ENCODE measurements at places on chromosomes 16 and 17.

GRCh38 chr17:43608313-43608712, 53.4 kb downstream of the MEOX1 start:
- peak; percentile 8 for DNase-seq

- DNase-seq: no peak
These were observed 232.7 kb upstream of the CDH5 start for GRCh38 chr16:66133643-66134338.

GRCh38 chr17:7747635-7748071, 30.1 kb downstream of the DNAH2 start:
- no peak for DNase-seq

DNA sequence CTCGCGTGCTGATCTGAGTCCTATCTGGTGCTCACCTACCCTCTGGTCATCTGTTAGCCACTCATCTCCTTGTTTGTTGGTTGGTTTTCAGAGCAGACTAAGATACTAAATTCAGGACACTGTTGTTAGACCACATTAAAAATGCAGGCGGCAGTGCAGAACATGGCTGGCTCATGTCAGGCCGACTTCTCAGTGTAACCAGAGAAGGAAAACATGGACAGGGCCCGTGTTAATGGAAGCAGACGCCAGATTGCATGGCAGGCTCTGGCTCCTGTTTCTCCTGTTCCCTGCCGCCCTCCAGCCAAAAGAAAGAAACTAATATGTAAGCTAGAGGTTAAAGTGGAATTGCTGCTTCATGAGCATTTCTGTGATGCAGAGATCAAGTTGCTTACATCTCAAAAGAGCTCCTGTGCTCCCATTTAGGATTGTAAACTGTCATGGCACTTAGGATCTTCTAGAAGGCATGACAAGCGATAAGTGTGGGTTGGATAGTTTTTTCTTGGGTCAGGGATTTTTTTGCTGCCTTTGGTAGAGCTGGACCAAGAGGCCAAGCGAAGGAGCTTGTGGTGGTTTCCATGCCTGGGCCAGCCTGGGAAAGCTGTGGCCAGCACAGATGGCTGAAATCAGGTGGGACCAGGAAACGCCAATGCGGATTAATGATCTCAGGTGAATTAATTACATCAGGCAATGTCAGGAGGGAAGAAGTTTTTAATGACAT, 56.1 kb downstream of the YPEL2 start:
- no peak for DNase-seq

DNA sequence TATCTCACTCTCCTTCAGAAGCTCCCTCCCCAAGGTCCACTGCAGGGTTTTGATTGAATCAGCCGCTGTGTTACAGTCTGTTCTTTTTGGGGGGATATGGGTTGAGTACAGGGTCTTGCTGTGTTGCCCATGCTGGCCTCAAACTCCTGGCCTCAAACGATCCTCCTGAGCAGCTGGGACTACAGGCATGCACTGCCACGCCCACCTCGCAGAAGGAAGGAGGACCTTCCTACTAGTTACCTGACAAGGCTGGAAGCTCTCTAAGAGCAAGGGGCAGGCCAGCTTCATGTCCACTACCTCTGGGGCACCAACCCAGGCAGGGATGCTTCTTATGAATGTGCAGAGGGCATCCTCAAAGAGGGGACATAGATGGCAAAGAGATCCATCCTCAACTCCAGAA, 1.9 kb upstream of the MMP28 start:
- no peak for DNase-seq

GRCh38 chr17:32904891-32905290, 23.1 kb upstream of the TMEM98 start:
- no peak for DNase-seq

DNA sequence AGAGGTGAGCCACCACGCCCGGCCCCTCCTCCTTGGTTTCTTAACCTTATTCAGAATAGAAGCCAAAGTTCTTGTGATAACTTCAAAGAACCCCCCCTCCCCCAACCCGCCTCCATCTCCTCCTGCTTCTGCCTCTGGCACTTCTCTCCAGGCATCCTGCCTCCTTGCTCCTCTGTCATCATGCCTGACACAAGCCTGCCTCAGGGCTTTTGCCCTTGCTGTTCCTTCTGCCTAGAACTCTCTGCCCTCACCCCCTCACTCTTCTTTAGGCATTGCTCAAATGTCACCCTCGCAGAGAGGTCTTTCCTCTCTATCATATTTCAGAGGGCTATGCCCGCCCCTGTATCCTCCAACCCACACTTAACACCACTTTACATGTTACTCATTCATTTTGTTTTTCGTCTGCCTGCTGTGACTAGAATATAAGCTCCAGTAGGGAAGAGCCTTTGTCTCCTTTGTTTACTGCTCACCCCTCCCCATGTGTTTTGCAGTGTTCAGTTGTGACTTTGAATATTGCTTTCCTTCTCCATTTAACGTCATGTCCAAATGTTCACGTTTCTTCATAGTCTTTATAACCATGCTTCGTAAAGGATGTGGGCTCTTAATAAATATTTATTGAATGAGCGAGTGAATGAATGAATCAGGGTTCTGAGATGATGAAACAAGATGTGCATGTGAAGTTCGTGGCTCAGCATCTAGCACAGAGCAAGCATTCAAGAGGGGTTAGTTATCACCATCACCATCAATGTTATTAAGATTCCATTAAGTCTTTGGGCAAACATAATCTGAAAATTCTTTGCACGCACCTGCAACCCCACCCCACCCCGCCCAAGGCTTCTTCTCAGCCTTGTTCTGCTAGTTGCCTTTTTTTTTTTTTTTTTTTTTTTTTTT, 186.2 kb upstream of the WSCD1 start:
- DNase-seq: no peak

DNA sequence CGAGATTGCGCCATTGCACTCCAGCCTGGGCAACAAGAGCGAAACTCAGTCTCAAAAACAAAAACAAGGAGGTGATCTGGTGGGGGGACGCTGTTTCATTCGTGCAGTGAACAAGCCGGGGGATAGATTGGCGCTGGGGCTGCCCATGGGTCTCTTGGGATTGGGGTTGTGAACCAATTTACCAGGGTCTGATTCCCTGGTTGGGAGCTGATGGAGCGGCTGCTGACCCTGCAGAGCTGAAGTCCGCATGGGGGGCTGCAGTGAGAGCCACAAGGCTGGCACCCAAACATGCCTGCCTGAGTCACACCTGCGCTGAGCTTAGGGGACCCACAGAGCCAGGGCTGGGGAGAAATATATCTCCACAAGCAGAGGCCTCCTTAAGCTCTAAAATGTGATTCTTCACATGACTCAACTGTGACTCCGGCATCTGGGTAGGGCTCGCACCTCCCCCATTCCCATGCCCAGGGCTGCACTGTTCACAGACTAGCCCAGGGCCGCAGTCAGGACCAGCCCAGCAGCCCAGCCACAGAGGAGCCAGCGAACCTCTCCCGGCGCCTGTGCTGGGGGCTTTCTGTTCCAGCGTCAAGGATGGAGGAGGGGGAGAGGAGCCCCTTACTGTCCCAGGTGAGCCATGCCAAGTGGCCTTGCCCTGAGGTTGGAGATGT, 5.0 kb downstream of the TSPAN10 start:
- DNase-seq: no peak

GRCh38 chr16:89322321-89323119, 105.0 kb downstream of the ZNF778 start:
- DNase-seq: no peak

- no peak for DNase-seq
These were observed 31.8 kb upstream of the NSRP1 start for GRCh38 chr17:30084788-30085187.

GRCh38 chr16:2238150-2238837, 2.0 kb downstream of the DNASE1L2 start:
- no peak for DNase-seq

- no peak for DNase-seq
These were observed 59.8 kb upstream of the SMIM36 start for GRCh38 chr17:55571095-55571494.

DNA sequence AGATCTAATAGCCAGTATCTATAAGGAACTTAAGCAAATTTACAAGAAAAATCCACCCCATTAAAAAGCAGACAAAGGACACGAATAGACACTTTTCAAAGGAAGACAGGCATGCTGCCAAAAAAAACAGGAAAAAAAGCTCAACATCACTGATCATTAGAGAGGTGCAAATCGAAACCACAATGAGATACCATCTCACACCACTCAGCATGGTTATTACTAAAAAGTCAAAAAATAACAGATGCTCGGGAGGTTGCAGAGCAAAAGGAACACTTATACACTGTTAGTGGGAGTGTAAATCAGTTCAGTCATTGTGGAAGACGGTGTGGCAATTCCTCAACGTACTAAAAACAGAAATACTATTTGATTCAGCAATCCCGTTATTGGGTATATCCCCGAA, 9.6 kb downstream of the STX8 start:
- DNase-seq: no peak

- no peak for DNase-seq
These were observed 28.1 kb downstream of the WFDC1 start for GRCh38 chr16:84322749-84323148.

DNA sequence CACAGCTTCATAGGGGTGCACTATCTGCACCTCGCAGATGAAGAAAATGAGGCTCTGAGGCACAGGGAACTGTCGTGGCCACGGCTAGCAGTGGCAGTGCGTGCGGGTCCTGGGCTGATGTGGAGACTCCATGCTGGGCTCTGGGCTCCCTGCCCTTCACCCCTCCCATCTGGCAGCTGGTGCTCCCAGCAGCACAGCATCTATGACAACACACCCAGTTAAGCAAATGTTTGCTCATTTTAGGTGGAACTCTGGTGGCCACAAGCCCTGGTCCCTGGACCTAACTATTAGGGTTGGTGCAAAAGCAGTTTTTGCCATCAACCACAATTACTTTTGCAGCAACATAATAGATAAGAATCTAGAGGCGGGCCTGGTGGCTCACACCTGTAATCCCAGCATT, 30.9 kb downstream of the IFT140 start:
- DNase-seq: no peak

GRCh38 chr17:44919885-44920564, 4.7 kb upstream of the GFAP start:
- peak; percentile 62 for DNase-seq

DNA sequence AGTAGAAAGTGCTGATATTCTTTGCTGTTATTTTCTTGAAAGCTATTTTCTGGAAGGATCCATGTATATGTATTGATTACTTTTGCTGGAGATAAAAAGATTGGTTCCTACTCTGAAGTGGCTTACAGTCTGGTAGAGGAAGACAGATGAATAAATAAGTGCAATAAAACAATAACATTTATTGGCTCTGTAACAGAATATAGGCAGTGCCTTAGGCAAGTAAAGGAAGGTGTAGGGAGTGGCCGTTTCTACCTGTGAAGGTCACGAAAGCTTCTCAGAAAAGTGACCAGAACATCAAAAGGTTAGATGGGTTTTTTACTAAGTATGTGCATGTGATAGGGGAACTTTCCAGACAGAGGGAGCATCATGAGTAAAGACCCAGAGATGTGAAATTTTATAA, 43.1 kb downstream of the COX10 start:
- no peak for DNase-seq

GRCh38 chr16:83934684-83934977, 18.4 kb upstream of the OSGIN1 start:
- DNase-seq: no peak

DNA sequence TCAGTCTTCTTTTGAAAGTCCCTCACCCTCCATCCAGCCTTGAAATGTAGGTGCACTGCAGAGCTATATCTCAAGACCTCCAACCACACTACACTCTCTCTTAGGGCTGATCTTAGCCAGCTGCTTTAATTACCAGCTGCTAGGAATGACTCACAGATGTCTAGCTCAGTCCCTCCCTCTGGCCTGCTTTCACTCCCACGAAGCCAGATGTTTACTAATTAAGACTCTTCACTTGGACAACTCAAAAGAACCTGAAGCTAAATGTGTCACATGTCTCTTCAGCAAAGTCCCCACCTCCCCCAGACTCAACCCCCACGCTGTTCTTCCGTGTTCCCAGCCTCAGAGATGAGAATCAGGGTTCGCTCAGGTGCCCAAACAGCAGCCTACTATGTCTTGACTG, 2.6 kb downstream of the GTF3C1 start:
- DNase-seq: peak; percentile 59

DNA sequence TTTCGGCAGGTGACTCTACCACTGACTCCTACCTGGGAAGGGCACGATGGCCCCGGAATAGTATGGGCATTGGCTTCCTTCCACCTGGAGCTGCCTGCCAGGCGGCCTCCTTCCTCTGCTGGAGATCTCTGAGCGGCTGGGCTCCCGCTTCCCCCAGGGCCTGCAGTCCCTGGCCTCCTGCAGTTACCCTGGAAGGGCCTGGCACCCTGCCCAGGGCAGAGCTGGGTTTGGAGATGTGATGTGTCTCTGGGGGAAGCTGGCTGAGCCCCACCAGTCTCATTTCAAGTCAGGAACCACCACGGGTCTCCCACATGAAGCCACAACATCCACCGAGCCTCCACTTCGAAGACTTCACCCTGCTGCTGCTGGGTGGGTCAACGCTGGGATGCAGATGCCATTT, 97.9 kb downstream of the IRF8 start:
- no peak for DNase-seq

DNA sequence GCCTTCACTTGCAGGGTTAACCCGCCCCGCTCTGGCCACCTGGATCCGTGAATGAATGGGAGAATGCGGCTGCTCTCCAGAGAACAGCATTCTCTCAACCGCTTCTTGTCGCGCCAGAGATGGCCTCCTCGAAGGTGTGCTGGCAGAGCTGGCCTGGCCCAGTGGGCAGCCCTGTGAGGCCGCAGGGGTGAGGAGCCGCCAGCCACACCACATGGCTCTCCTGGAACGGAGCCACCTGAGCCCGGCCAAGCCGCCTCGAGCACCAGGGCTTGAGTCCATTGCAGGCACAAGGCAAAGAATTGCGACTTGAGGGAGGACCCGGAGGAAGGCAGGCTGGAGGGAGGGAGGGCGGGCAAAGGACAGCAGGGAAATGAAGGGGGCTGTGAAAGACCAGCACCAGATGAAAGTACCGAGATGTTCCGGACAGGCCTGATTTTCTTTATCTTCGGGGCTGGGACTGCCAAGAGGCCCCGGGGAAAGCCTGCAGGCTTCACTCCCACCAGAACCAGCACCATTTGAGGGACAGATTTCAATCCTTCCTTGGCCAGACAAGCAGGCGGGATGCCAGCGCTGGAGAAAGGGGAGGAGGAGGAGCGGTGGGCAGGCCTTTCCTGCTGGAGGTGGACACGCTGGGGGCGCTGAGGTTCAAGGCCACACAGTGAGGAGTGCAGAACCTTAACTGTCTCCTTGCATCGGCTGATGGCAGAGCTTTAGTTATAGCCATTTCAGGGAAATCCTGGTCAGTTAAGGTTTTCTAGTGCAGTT, 69.4 kb downstream of the MRC2 start:
- DNase-seq: no peak

Data from kidney glomerular epithelial cell (primary cell).